ENCODE measurements at places on chromosomes 5 and 9.

DNA sequence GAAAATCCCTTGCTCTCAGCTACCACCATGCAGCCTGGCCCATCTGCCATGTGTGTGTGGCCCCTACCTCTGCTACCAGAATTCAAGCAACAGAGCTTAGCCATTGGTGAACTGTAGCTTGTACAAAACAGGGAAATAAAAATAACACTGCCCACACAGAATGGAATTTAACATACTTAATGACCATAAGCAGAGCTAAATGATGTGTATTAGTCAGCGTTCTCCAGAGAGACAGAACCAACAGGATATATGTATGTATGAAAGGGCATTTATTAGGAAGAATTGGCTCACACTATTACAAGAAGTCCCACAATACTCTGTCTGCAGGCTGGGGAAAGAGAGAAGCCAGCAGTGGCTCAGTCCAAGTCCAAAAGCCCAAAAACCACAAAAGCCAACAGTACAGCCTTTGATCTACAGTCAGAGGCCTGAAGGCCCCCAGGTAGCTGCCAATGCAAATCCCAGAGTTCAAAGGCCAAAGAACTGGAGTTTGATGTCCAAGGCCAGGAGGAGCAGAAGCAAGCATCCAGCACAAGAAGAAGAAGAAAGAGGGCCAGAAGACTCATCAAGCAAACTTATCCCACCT, 318.8 kb downstream of the DNAH5 start:
- peak; percentile 12 for DNase-seq

DNA sequence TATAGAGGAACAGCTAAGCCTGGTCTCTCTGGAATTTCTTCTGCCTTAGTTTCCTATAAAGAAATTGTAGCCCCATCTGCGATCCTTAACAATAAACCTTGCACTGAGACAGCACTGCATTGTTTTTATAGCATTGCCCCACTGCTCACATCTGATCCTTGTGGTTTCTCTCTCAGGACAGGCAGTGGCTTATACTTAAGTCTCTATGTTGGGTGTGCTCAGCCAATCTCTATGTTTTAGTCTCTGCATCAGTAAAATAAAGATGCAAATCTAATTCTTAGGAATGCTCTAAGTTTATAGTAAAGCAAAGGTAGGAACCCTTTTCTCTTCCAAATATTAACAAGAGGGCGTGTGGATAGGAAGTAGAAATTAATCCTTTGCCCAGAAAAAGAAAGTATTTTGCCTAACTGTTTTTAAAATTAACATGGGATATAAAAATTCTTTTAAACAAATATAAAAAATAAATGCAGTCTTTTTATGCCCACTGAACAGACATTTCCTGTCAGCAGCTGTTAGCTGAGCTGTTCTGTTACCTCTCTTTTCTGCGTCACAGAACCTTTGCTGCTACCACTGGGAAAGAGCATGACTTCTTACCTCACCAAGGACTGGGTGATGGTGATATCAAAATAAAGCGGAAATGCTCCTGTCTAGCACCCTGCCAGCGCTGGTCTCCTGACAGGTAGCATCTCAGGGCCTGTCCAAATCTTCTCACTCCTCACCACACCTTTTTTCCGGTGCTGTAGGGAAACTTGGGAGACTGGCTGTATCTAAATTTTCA, 29.5 kb downstream of the MRPS27 start:
- DNase-seq = no peak

DNA sequence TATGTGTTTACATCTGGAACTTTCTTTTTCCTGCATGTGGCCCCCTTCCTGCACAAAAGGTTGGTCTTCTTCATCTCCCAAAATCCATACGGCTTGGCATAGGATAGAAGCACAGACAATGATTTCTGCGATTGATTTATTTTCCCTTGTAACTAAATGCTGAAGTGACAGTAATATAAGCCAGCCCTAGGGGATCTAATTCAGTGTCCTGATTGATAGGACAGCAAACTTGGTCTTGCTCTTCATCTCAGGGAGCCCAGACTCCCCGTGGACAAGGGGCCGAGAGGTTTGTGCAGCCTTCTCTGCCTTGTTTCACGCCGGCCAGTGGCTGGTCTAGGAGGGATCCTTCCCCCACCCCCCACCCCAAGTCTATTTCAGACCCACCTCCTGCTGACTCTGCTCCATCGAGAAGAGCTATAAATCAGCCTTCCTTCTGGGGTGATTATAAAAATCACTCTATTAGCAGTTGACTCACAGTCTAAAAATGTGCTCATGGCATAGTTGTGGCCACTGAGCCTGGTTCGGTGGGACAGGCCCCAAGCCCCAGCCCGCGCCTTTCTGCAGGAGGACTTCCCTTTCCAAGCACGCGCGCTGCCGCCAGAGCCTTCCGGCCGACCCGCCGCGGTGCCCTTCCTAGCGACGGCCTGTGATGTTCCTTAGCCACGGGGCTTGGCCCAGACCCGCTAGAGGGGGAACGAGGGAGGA, 89.8 kb upstream of the COL5A1 start:
- DNase-seq = peak; percentile 99

DNA sequence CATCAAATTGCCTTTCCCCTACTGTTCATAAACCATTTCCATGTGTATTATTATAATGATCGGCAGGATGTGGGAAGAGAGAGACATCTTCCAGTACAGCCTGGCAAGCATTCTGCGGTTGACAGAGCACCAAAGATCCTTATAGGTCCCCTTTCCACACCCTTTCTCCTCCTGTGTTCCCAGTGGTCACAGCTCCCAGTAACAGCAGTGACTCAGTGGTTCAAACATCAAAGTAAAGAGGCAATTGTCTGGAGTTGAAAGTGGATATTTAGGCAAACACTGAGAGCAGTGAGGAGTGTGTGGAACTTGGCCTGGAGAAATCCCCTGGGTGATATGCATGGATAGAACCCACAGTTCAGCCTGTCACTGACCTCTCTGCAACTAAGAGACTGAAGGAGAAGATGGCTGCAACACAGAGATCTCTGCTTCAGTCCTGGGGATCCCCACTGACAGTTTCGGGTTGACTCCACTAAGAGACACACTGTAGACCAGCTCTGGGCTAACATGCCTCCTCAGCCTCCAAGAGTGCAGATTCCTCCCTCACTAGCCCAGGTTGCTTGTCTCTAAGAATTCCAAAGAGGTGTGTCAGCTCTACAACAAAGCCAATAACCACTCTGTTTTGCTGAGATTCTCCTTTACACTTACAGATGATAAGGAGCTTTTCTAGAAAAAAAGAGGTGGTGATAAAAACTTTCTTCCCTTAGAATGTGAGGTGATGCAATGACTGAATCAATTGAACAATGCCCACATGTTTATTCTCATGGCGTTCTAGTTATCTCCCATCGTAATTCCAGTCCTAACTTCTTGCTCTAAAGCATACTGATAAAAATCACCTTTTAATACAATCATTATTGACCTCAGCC, 94.4 kb upstream of the IL6ST start:
- peak; percentile 92 for DNase-seq

- DNase-seq = no peak
Observed at GRCh38 chr5:172178301-172178987, 9.6 kb downstream of the STK10 start.

- peak; percentile 63 for DNase-seq
Observed at GRCh38 chr5:93278896-93279295, 302.1 kb downstream of the NR2F1-AS1 start.

DNA sequence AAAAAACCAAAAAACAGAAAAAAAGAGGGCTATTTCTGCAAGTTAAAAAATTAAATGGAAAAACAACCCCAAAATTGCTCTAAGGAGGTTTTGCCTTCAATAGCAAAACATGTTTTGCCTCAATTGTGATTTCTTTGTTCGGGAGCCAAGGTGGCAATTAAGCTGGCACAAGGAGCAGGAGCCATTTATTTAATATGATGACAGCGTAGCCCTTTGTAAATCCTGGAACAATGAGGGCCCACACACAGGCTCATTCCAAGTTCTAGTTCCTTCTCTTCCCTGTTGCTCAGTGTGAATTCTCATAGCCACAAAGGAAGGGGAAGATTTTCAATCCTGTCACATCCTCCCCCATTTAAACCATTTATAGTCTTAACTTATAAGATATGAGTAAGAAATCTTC, 353.2 kb downstream of the PDE4D start:
- peak; percentile 11 for DNase-seq
